ENCODE measurements at places on chromosomes 3 and 15.

DNA sequence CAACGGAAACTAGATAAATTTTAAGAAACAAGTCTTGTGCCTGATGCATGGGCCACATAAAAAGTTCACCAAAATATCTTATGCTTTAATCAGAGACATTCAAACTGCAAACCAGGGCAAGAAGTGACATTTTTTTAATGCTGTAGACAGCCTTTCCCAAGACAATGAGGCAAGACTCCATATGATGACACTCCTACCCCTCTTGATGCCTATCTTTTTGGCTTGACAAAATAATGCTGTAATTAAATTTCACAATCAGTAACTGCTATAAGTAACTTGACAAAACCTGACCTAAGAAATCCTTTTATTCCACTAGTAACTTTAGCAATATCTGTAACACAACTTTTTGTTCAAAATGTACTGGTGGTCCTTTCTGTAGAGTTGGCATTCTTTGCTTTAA lies 48.7 kb downstream of the ECT2 start:
- no peak for DNase-seq

GRCh38 chr3:151168269-151169094 lies 34.5 kb downstream of the GPR171 start:
- DNase-seq = peak; percentile 86

DNA sequence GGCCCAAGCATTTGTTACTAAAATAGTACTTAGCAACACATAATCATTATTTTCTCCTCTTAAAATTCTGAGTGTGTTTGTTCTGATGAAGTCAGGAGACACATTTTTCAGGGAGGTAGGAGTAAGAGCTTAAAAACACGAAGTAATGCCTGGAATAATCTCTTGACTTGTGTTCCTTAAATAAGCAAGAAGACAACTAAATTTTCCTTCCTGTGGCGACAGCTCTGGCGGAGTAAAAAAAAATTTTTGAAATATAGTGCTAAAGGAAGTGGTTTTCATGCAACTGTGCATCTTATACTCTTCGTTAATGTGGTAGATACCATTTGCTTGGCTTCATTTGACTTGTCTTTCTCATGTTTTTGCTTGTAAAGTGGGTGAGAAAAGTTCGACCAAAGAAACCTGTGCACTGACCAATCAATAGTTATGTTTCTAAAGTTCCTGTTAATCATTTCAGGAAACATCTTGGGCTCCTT lies 11.1 kb upstream of the MBNL1 start:
- DNase-seq = no peak

GRCh38 chr3:104437131-104437750 lies 929.5 kb upstream of the ALCAM start:
- no peak for DNase-seq

DNA sequence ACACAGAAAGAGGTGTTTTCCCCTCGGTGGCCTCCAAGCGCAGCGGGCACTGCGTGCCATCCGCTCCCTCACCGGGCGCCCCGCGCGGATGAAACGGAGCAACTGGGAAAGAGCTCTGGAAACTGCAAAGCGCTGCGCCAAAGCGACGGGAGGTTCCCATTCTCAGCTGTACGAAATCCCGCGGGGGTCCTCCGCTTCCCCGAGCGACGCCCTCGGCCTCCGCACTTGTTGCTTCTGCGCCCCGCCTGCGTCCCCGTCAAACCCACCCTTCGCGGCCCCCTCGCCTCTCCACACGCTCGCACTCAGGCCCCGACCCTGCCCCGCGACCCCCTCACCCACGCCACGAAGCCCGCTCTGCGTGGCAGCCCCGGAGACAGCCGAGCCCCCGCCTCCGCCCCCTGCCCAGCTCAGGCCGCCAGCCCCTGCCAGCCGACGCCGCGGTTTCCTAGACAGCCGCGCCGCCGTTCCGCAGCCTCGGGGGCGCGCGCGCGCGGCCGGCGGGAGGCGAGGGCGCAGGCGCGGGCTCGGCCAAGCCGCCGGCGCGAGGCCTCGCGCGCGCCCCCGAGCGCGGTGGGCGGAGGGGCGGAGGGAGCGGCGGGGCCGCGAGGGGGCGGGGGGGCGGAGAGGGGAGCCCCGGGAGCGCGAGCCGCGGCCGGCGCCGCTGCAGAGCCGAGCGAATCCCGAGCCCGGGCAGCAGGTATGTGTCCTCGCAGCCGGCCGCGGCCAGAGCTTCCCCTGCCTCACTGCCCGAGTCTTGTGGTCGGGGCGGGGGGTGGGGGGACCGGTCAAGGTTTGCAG lies at the start of gene TMEM266:
Gene TMEM266, plus strand, starts transcription at position 666 of the 798 bp plus-strand sequence. CDS start 74,279 bp downstream, outside the sequence.
- peak; percentile 9 for DNase-seq

All from stimulated activated CD4-positive, alpha-beta T cell treated with anti-CD3 and anti-CD28 coated beads, Interleukin-2, amount 100 ng/mL, for 48 hours (primary cell).